Keratinocyte (primary cell): ENCODE measurements at places on chromosomes 5 and 9. TPM values are rescaled to one million over a fixed set of nuclear protein-coding genes. Genes with fewer than 3 reads are reported as not detected.

The HRH2 gene
- polyA plus RNA-seq: 0.08 TPM in 1 of 3 replicates, not detected in the others

The IL3 gene
- polyA plus RNA-seq: not detected in 3 replicates

The ANXA2R gene
- polyA plus RNA-seq: 0.13 to 0.19 TPM (median 0.17 TPM) in 3 replicates

- DNase-seq: no peak
These were observed 92.6 kb downstream of the RIC1 start for GRCh38 chr9:5721279-5722087.

GRCh38 chr5:125575891-125576505 is 829.6 kb upstream of the ZNF608 start:
- no peak for DNase-seq
